ENCODE measurements at places on chromosomes 11 and 22.

DNA sequence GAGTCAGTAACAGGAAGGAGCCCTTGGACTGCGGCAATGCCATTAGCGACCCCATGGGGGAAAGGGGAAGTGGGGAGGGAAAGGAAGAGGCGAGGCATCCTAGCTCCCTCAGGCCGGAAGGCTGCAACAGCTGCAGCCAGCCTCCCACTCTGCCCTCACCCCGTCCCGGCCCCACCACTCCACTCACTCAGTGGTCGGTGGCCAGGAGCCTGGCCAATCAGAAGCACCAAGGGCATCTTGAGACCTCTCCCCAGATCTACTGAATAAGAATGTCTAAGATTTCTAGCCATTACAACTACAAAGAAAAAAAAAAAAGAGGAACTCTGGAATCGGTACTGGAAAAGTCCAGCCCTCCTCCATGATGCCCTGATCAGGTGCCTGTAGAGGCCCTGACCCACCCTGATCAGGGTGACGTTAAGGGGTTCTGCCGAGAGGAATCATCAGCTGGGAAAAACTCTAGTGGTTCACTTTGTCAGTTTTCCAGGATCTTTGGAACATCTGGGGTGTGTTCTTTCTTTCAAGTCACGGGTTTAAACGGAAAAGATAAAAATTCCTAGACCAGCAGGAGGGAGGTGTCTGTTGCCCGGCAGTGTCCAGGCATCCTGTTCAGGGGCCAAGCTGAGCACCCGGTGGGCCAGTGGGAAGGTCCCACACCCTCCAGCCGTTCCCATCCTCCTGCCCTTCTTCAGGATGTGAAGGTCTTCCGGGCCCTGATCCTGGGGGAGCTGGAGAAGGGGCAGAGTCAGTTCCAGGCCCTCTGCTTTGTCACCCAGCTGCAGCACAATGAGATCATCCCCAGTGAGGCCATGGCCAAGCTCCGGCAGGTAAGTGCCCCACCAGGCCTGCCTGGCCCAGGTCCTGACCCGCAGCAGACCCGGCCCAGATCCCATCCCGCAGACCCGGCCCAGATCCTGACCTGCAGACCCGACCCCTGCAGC lies 14.4 kb downstream of the OAF start:
- no peak for DNase-seq

DNA sequence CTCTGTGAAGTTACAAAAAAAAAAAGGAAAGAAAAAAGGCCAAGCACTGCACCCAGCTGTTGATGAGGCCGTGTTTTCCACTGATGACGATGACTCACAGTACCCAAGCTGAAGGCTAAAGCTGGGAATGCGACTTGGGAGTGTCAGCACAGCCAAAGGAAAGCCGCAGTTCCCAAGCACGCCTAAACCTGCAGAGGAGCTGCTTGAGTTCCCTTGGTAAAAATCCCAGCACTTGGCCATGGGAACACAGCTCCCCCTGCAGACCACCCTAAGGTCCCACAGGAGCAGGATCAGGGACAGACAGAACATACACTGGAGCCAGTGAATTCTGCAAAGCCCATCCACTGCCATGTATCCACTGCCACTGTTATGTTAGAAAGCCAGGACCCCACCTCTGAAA lies 39.9 kb downstream of the SERGEF start:
- DNase-seq, result peak; percentile 14

- DNase-seq, result no peak
Measured at GRCh38 chr11:96680211-96681018, 290.6 kb downstream of the JRKL start.

- no peak for DNase-seq
Measured at GRCh38 chr22:19526702-19527111, 2.5 kb upstream of the CLDN5 start.

DNA sequence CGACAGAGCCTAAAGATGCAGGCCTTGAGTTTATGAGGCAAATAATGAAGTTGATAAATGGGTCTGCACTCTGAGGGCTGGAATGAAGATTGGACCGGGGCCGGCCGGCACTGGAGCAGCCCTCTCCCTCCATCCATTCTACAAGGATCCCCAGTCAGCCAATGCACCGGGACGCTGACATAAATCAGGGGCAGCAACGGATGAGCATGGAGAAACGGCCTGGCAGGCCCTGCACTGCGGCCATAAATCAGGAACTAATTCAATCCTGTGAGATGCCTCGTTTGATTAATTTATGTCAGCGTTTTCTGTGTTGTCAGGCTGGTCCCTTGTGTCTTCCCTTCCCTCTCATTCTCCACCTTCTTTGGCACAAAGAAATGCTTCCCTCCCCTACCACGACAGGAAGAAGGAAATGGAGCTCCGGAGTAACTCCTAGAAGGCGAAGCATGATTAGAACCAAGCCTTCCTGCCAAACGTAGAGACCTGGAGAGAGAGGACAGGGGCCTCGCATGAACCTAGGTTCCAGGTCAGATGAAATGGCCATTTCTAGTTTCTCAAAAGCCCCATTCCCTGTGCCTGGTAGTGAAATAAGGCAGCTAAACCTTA lies 358.4 kb downstream of the OPCML start:
- no peak for DNase-seq

- no peak for DNase-seq
Measured at GRCh38 chr11:95256321-95256779, 25.3 kb upstream of the SESN3 start.

GRCh38 chr11:79434283-79434682 lies 6.5 kb downstream of the TENM4 start:
- no peak for DNase-seq

- no peak for DNase-seq
Measured at GRCh38 chr11:64444838-64445441, 86.0 kb downstream of the RPS6KA4 start.
